Umbilical cord (tissue), 2 donors: ENCODE measurements at places on chromosomes 1 and 21.

DNA sequence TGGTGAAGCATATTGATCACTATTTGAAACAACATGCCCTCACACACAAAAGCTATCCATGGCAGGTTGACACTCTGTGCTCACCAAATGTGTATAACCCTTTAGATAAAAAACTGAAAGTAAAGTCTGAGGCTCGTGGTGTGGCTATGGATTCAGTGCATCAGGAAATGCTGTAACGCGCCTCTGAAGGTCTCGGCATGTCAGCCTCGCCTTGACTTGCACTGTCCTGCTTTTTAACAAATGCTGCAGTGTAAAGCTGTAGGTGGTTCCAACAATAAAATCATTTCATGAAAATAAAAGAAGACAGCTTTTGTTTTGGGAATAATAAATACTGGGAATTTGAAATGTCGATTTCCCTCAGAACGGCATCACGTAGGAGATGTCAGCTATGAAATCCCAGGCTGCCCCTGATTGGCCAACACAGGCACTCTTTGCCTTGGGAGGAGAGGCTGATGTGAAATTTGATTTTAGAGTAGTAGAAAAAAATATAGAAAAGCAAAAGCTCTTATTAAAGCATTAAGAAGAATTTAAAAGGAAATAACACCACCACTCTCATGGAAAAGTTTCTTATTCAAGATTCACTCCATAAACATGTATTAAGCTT is 168.2 kb downstream of the DSCAM start:
- DNase-seq, result no peak

DNA sequence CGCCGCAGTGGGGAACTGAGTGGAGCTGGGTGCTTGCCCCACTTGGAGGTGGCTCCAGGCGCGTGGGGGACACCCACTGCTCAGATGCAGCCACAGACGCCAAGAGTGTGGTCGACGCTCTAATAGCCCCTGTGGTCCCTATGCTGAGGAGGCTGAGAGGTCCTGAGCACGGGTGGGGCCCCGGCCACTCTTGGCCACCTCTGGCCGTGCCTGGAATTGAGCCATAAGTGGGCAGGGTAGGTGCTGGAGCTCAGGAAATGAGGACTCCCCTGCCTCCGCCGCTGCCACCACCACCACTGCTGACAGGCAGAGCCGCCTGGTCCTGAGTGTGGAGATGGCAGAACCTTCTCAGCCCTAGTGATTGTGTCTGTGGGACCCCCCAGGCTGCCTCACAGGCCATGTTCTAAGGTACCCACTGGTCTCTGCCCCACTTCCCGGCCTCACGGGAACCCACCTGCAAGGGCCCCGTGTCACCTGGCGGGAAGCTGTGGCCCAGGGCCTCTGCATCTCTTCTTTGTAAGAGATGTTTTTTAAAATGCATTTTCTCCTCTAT is 34.6 kb upstream of the DIP2A start:
- DNase-seq, result no peak

GRCh38 chr1:201761871-201762270 is 67.1 kb upstream of the IPO9 start:
- DNase-seq, result no peak

DNA sequence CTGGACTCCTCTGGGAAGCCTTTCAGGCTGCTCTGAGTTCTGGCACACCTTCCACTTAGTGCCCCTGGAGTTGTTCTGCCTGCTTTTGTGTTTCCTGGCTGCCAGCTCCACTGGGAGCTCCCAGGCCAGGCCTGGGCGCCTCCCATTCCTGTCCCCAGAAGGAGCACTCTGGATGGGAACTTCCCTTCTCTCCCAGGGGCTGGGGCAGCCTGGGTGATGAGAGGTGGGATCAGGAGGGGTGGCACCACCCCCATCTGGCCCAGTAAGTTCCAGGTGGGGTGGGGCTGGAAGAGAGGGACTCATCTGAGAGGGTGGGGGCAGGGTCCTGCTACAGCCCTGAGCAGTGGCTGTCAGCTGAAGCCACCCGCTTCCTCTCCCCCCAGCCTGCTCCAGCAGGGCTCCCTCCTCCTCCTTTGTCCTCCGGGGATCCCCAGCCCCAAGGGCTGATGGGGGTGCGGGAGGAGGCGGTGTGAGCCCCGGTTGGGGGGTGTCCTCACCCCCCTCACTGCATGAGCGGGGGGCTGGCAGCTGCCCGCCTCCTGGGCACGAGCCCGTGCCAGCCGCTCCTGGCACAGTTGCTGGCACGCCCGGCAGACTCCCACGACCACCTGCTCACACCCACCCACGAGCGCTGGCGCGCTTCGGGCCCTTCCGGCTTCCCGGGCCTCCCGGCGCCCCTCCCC is 4.7 kb downstream of the FOXO6 start:
- peak; percentile 56 for DNase-seq

- DNase-seq, result no peak
Measured at GRCh38 chr1:81708250-81708649, 92.5 kb upstream of the ADGRL2 start.

GRCh38 chr1:244231572-244232315 is 180.7 kb downstream of the ZBTB18 start:
- no peak for DNase-seq

GRCh38 chr1:36397083-36397377 is 678 bp downstream of the LSM10 start:
- no peak for DNase-seq

DNA sequence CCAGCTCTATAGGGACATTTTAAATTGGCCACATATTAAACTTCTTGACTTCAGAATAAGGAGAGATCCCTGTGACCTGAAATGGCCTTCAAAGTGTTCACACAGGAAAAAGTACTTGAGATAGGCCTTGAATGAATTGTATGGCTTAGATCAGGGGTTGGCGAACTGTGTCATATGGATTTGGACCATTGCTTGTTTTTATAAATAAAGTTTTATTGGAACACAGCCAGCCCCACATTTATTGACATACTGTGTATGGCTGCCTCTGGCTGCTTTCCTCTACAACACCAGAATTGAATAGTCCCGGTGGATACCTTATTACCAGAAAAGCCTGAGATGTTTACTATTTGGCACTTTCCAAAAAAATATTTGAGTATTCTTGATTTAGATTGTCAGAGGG is 4.0 kb downstream of the BROX start:
- no peak for DNase-seq

DNA sequence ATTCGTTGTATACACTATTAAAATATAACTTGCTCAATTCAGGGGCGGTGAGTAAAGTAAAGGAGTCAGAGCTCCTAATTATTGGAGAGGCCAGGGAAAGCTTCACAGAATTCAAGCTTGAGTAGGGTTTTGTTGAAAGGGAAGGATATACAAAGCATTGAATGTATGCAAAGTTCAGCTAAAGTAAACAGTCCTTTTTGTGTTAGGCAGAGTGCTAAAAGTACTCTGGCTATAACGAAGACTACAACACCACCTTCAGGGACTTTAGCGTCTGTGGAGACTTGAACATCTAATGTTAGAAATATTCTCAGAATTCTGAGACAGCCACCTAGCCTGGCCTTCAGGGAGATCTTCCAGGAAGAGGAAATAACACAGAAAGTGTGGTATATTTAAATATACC is 1.1 kb downstream of the FALEC start:
- DNase-seq, result no peak

DNA sequence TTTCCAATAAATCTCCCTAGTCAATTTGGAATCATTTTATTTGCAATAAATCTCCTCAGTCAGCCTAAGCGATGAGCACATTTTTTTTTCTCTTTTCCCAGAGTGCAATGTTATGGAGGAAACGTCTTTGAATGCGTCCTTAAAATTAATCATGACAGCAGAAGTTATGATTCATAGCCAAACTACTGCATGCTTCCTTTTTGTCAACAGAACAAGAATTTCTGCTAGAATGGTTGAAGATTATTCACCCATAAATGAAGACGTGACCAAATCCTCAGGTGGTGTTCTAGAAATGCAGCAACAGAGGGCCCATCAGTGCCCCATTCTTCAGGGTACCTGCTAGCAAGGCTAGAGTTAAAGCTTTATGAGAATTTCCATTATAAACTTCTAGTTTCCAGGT is 407.9 kb upstream of the PKN2 start:
- peak; percentile 78 for DNase-seq

GRCh38 chr1:236677641-236678235 is 8.6 kb upstream of the ACTN2 start:
- no peak for DNase-seq

- DNase-seq, result no peak
Measured at GRCh38 chr1:86499987-86500593, 31.4 kb downstream of the CLCA1 start.

DNA sequence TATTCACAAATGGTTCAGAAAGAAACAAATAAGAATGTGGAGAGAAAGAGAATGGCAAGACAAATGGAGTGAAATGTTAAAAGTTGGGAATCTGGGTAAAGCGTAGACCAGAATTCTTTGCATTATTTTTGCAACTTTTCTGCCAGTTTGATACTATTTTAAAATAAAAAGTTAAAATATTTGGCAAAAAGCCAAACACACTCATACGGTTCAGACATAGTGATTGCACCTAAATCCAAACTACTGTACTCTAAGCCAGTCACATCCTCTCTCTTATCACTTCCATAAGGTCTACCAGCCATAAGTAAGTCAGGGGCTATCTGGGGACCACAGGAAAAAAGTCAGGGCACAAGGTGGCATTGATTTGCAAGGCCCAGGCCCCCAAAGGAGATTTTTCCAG is 14.4 kb downstream of the STUM start:
- DNase-seq, result no peak

DNA sequence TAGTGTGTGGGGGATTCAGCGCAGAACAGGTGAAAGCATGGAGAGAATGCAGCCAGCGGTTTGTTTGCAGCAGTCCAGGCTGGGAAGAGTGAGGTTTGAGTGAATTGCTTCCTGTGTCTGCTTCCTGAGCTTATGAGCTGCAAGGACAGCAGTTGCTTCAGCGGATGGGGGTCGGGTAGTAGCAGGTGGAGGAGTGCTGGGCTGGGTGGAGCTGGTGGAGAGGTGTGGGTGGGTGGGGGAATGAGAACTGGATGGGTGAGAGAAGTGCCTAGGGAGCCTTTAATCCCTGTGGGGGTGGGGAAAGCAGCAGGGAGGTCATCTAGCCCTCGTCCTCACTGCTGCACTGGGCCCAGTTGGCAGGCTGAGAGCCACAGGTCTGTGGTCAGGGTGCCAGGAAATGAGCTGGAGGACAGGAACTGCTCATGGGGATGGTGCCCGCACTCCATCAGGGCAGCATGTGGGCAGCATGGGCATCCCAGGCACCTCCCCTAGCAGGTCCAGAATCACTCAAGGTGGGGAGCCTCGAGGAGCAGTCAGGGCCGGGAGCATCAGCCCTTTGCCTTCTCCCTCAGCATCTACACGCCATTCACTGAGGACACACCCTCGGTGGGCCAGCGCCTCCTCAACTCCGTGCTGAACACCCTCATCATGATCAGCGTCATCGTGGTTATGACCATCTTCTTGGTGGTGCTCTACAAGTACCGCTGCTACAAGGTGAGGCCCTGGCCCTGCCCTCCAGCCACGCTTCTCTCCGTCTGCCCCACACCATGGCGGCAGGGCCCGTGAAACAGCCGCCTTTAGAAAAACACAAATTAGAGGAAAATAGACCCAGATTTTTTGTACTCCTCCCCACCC is 14.8 kb downstream of the PSEN2 start:
- no peak for DNase-seq

- peak; percentile 9 for DNase-seq
Measured at GRCh38 chr1:99348397-99349132, 84.3 kb downstream of the PLPPR4 start.

DNA sequence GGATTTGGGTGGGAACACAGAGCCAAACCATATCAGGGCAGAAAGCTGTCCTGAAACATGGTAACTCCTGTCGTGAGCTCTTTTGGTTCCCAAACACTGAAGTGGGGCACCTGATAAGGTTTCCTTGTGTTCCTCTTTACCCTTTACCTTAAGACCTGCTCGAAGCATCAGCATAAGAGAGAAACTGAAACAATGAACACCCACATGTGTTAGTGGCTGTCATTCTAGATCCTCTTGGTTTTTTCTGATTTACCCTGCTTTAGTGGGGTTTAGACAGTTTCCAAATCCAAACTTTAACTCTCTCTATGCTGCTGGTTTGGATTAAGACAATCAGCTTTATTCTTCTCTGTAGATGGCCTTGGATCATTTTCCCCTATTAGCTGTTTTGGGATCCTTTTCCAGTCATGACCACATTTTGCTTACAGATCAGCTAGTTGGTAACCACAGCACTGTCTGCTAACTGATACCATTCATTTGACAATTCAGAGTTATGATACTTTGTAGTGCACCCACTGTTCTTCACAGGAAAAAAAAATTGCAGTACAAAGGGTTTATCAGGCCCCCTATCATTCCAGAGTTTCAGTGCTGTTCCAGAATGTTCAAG is 975 bp upstream of the MNDA start:
- no peak for DNase-seq

- DNase-seq, result no peak
Measured at GRCh38 chr1:32718036-32718435, 15.5 kb upstream of the SYNC start.

DNA sequence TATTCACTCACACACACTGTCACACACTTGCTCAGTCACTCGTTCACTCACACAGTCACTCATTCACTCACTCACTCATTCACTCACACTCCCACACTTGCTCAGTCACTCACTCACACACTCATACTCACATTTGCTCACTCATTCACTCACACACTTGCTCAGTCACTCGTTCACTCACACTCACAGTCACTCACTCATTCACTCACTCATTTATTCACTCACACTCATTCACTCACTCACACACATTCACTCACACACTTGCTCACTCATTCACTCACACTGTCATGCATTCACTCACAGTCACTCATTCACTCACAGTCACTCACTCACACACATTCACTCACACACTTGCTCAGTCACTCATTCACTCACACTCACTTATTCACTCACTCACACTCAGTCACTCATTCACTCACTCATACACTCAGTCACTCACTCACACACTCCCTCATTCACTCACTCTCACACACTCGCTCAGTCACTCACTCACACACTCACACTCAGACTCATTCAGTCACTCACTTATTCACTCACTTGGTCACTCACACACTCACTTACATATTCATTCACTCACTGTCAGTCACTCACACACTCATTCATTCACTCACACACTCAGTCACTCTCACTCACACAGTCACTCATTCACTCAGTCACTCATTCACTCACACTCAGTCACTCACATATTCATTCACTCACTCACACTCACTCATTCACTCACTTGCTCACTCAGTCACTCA is 167.0 kb upstream of the C1orf174 start:
- no peak for DNase-seq

DNA sequence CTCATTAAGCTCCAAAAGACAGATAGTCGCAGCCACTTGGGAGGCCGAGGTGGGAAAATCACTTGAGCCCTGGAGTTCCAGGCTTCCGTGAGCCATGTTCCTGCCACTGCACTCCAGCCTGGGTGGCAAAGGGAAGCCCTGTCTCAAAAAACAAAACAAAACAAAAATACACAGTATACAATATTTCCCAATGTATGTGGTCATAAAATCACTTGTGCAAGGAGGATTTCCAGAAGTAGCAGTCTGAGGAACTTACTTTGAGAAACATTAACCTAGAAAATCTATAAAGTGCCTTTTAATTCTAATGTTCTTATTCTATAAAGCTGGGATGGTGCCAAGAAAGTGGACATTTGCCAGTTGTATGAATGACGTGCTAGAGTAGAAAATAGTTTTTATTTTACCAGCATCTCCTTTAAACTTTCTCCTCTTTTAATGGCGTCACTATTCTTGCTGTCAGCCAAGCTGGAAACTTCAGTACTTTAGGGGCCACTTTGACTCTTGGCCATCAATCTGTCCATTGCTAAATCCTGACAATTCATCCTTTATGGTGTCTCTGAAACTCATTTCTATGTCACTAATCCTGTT is 22.5 kb downstream of the FAM177B start:
- DNase-seq, result no peak

GRCh38 chr1:89129911-89130310 is 4.0 kb upstream of the GBP2 start:
- no peak for DNase-seq

- no peak for DNase-seq
Measured at GRCh38 chr1:113958691-113959090, 20.6 kb upstream of the OLFML3 start.
